Fibroblast of upper back skin (primary cell): ENCODE measurements at places on chromosomes 6 and 20.

- DNase-seq, result no peak
These were observed 157.1 kb upstream of the SHLD1 start for GRCh38 chr20:5592823-5593739.

GRCh38 chr20:62254021-62254724 is 15.9 kb downstream of the OSBPL2 start:
- no peak for DNase-seq

GRCh38 chr6:151279891-151280290 is 40.1 kb downstream of the AKAP12 start:
- DNase-seq, result no peak

- DNase-seq, result no peak
These were observed 379.9 kb downstream of the C6orf118 start for GRCh38 chr6:164929408-164929977.

- DNase-seq, result no peak
These were observed 2.7 kb downstream of the ITCH start for GRCh38 chr20:34365765-34366213.
